ENCODE measurements at places on chromosomes 13 and 19. TPM values are rescaled to one million over a fixed set of nuclear protein-coding genes. Genes with fewer than 3 reads are reported as not detected.
A peak's percentile ranks its signal among the peaks of the same experiment; 100 is the strongest.

DNA sequence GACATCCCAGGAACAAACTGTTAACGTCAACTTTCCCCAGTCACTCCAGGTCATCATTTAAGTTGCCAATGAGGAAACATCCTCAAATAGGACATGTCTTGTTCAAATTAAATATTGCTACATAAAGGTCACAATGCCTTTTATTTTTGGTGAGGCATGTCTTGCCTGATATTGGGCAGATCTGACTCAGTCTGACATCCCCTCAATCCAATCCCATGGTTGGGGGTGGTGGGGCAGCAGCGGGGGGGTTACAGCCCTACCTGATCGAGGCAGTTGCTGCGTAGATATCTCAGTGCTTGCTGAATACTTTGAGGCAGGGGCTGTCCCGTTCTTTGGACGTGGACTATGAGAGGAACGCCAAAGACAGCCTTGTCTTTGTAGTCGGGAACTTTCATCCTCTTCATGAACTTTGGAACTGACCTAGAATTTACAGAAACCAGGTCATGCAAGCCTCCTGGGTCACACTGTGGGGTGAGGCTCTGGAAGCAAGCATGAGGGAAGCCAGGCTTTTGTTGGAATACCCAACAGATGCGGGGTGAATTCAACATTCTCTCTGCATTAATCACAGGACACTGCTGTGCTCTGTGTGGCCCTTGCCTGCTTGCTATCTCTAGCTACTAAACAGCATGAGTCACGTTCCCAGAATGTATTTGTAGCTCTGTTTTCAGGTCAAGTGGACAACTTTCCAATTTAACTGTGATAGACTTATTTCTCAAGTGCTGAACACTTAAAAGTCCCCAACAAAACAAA, 109.8 kb downstream of the KL start:
- H3K4me3 ChIP-seq, result no peak overlapping the region
- peaks cover 25% of the 10 kb centered on the region for H3K36me3 ChIP-seq
- H3K4me1 ChIP-seq, result peaks cover 38% of the 10 kb centered on the region
- peak; percentile 97 for DNase-seq
- H3K27me3 ChIP-seq, result no peaks in the 10 kb centered on the region

DNA sequence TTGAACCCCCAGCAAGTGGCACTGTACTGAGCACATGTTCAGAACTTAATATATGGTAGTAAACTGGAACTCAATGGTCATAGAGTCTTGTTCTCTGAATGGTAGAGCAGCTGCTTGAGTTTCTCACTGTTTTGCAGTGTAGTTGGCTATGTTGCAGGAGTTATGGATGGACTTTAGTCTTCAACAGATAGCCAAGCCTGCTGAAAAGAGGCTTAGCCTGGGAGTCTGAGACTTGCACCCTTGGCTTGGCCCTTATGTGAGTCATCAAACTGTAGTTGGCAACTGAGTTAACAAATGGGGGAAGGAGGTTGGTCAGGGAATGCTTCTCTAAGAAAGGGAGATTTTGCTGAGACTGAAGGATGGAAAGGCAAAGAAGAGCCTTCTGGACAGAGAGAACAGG, 62.5 kb downstream of the C13orf42 start:
- no peak overlapping the region for H3K4me3 ChIP-seq
- DNase-seq, result no peak
- no peaks in the 10 kb centered on the region for H3K36me3 ChIP-seq
- H3K27me3 ChIP-seq, result peaks cover 3% of the 10 kb centered on the region
- H3K27ac ChIP-seq, result no peak overlapping the region
- H3K4me1 ChIP-seq, result no peaks in the 10 kb centered on the region

- H3K4me3 ChIP-seq, result no peak overlapping the region
- DNase-seq, result no peak
- no peaks in the 10 kb centered on the region for H3K27me3 ChIP-seq
- H3K4me1 ChIP-seq, result peaks cover 20% of the 10 kb centered on the region
Measured at GRCh38 chr13:45242070-45242469, 41.2 kb upstream of the KCTD4 start.

The SIGLEC12 gene
- not detected for total RNA-seq

The ZNF570 gene
- total RNA-seq, result 6.5 TPM
